PC-9 (cell line): ENCODE measurements at places on chromosomes 3 and 15. TPM values are rescaled to one million over a fixed set of nuclear protein-coding genes. Genes with fewer than 3 reads are reported as not detected.

DNA sequence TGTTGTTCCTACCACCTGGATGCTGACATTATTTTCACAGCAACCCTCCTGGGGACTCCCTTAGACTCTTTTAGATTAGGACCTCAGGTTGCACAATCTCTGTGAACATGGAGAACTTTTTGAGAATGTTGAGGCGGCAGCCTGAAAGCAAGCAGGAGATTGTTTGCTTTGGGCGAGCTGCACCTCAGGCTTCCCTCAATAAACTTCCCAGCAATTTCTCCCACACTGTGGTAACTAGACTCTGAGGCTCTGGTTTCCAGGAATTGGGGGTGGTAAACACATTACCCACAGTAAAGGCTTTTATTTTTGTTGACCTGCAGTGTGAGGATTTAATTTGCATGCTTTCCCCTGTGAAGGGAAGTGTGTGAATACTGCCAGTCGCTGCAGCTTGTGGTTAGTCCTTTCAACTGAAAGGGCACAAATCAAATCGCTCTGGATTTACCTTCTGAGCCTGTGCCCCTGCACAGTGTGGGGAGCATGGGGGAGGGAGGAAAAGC, 35.2 kb upstream of the SIAH2 start:
- no peak for DNase-seq

DNA sequence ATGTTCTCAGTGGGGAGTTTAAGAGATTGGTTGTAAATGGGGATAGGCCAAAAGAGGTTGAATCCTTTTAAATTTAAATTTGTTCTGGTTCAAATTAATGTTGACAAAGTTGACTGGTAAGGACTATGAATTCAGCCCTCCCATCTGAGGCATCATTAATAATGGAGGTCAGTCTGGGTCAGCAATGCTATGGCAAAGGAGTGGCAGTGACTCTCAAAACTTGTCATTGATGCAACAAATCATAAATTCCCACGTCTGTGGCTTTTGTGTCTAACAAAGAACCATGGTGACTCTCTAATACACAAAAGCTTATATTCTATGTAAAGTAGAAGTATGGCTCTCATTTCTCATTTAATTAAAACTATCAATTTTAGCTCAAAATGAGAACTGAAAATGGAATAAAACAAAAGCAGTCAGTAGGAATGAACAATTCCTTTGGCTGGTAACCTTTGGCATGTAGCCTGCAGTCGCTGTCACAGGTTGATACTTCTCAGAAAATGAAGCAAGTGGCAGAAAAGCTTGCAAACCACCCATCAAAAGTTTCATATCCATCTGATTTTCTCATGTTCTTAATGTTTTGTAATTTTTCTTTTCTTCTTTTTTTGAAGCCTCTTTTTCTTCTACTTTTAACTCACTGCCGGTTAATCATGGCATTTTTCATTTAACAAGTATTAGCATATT, 12.2 kb upstream of the ZBED2 start:
- no peak for DNase-seq

The COLQ gene
- total RNA-seq = 0.79 TPM in 1 of 2 replicates, not detected in the other

The ZNF770 gene
- total RNA-seq = 25.9 and 34.0 TPM in 2 replicates

DNA sequence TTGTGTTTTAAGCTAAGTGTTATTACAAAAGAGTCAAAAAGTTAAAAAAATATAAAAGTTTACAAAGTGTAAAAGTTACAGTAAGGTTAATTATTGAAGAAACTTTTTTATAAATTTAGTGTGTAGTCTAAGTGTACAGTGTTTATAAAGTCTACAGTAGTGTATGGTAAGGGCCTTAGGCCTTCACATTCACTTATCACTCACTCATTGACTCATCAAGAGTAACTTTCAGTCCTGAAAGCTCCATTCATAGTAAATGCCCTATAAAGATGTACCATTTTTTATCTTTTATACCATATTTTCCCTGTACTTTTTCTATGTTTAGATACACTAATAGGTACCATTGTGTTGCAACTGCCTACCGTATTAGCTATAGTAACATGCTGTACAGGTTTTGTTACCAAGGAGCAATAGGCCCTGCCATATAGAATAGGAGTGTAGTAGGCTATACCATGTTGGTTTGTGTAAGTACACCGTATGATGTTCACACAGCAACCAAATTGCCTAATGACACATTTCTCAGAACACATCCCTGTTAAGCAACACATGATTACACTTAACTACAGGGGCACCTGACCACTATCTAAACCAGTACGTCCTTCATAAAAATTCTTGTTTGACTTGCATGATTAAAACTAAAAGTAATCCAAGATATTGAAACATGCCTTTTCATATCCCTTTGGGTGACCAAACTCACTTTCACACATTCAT, 17.2 kb downstream of the RAD18 start:
- DNase-seq = no peak

DNA sequence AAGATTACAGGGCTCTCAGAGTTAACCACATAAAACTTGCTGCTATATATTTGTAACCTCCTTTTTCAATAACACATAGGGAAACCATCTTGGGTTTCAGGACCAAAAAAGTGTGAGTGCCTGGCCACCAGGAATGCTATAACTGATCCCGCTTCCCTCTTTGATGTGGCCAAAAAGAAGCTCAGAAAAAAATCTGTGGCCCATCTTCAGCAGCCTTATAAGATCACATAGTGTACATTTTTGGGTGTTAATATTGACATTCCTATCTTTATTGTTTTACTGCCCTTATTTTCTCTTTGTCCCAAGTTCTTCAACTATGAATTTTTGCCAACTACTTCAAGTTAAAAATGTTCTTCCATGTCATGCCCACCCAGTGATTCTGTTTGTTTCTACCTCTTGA, 102.8 kb downstream of the LIPC start:
- no peak for DNase-seq

DNA sequence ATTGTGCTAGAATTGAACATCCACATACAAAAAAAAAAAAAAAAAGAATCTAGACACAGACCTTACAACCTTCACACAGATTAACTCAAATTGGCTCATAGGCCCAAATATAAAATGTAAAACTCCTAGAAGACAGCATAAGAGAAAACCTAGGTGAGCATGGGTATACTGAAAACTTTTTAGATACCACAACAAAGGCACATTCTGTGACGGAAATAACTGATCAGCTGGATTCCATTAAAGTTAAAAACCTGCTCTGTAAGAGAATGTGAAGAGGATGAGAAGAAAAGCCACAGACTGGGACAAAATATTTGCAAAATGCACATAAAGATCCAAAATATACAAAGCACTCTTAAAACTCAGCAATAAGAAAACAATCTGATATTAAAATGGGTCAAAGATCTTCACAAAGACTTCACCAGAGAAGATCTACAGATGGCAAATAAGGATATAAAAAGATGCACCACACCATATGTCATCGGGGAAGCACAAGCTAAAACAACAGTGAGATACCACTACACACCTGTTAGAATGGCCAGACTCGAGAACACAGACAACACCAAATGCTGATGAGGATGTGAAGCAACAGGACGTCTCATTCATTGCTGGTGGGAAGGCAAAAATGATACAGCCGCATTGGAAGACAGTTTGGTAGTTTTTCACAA, 167.9 kb downstream of the PDE8A start:
- DNase-seq = no peak

DNA sequence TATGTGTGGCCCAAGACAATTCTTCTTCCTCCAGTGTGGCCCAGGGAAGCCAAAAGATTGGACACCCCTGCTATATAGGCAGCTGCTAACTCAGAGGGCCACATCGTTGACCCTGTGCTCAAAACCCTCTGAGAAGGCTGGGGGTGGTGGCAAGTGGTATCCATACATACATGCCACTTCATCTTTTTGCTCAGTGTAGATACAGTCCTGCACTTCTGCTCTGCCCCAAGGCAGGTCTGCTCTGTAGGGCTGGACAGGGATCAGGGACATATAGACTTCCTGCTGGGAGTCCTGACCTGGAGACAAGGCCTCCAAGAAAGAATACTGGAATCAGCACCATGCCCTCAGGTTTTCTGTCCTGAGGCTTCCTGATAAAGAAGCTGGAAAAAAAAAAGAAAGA, 4.5 kb upstream of the HCN4 start:
- DNase-seq = no peak

DNA sequence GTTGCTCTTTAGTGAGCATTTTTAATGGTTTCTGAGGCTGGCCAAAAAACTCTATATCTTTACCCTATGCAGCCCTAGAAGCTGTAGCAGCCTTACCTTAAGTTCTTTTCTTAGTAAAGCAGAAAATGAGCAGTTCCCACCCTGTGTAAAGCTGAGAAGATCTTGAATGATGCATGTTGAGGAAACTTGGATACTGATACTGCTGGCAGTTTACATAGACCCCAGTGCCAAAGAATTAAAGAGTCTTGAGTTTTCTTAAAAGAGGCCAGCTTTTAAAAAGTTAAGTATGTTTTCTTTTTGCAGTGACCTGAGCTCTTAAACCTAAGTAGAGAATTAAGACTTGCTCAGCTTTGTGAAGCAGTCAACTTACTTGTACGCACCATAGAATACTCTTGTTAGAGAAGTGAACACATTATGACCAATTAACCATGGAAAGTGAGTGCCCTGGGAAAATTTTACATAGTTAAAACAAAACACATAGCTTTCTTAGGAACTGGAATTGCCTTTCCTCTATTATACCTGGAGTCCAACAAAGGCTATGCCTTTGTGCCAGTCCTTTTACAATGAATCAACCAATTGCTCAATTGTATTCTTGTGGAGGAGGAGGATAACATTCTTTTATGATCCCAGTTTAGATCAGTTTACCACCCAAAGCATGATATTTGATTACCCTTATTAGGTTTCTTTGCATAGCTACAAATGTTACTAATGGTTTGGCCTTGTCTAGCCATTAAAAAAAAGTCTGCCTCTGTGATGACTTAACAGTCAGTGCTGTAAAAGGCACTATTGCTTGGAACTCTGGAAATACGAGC, 28.4 kb downstream of the PLS1 start:
- DNase-seq = no peak

DNA sequence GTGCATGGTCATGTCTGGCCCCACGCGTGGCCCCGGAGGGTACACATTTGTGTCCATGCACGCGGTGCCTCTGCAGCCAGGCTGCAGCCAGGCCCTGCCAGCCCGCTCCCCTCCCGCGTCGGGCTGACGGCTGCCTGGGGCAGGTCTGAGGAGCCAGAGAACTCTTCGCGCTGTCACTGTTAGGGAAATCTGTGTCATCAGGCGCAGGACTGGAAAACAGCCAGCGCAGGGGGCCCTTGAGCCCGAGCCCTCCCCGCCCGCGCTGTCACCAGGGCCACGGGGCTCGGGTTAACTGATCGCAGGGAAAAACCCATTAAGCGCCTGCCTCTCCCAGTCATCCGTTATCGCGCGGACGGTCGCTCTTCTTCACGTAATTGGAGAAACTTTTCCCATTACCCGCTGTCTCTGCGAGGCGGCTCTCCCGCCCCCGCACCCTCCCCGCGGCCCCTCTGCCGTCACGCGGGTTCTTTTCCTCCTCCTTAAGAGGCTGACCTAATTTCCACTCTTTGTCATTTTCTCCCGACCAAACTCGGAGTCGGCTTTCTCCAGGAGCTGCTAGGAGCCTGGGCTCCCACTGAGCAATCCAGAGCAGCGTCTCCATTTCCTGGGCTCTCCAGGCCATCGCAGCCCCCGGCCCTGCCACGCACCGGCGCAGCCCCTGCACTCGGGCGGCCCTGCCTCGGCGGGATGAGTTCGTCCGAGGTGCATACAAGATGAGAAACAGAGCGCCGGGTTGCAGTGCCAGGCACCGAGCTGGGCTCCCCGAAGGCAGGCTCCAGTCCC, 57.5 kb upstream of the PRR23E start:
- no peak for DNase-seq

GRCh38 chr3:198097048-198097447, 137.0 kb downstream of the LMLN start:
- no peak for DNase-seq
